ENCODE measurements at places on chromosomes 4 and X. TPM values are rescaled to one million over a fixed set of nuclear protein-coding genes. Genes with fewer than 3 reads are reported as not detected.

GRCh38 chr4:119284876-119285780 is 36.8 kb downstream of the FABP2 start:
- H3K36me3 ChIP-seq: peaks cover 1% of the 10 kb centered on the region
- H3K4me3 ChIP-seq: no peak overlapping the region
- no peak overlapping the region for H3K27ac ChIP-seq
- DNase-seq: no peak
- no peaks in the 10 kb centered on the region for H3K27me3 ChIP-seq
- no peaks in the 10 kb centered on the region for H3K4me1 ChIP-seq

DNA sequence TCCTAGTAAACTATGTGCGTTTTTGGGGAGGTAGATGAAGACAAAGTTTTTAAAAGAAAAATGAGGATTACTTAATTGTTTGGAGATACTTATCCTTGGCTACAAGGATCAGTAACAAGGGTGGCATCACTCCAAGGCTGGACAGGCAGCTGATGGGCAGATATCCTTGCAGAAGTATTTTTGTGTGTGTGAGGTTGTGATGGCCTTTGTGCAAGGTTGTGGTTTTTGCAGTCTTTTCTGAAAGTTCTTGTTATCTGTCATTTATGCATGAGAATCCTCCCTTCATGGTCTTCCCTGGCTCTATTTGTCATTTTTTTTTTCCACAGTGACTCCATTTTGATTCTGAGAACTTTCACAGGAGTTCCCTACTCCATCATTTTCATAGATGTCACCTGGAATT is 96.0 kb upstream of the C1GALT1C1 start:
- H3K36me3 ChIP-seq: no peaks in the 10 kb centered on the region
- no peak for DNase-seq
- no peak overlapping the region for H3K27ac ChIP-seq
- H3K4me3 ChIP-seq: no peak overlapping the region

GRCh38 chr4:176439611-176440010 is 119.8 kb downstream of the SPCS3 start:
- H3K4me1 ChIP-seq: no peaks in the 10 kb centered on the region
- no peak for DNase-seq
- H3K36me3 ChIP-seq: no peaks in the 10 kb centered on the region
- H3K27me3 ChIP-seq: no peaks in the 10 kb centered on the region
- no peak overlapping the region for H3K4me3 ChIP-seq
- no peak overlapping the region for H3K27ac ChIP-seq

GRCh38 chrX:445727-446126 is 59.0 kb upstream of the PPP2R3B start:
- H3K4me1 ChIP-seq: no peaks in the 10 kb centered on the region
- no peak overlapping the region for H3K27ac ChIP-seq
- peaks cover 5% of the 10 kb centered on the region for H3K27me3 ChIP-seq
- H3K4me3 ChIP-seq: no peak overlapping the region
- DNase-seq: no peak

- H3K27ac ChIP-seq: no peak overlapping the region
- no peaks in the 10 kb centered on the region for H3K36me3 ChIP-seq
- H3K4me3 ChIP-seq: no peak overlapping the region
- H3K4me1 ChIP-seq: peaks cover 2% of the 10 kb centered on the region
- DNase-seq: no peak
- H3K27me3 ChIP-seq: no peaks in the 10 kb centered on the region
Measured at GRCh38 chr4:41600243-41600912, 62.4 kb downstream of the LIMCH1 start.

DNA sequence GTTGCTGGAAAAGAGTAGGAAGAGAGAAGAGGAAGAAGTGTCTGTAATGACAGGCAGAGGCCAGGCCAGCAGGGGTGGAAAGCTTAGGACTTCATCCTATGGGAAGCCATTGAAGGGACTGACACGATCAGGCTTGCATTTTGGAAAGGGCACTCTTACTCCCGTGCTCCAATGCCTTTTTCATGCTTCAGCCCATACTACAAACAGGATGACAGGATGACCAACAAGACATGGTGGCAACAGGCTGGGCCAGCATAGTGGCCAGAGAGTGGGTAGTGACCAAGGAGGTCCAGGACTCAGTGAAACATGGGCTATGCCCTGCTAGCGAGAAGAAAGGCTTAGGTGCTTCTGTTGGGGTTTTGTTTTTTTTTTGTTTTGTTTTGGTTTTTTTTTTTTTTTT is 2.6 kb upstream of the KLF3 start:
- H3K4me3 ChIP-seq: peak overlapping the region; percentile 3
- peaks cover 4% of the 10 kb centered on the region for H3K36me3 ChIP-seq
- peaks cover 9% of the 10 kb centered on the region for H3K27me3 ChIP-seq
- H3K4me1 ChIP-seq: peaks cover 8% of the 10 kb centered on the region
- no peak overlapping the region for H3K27ac ChIP-seq

DNA sequence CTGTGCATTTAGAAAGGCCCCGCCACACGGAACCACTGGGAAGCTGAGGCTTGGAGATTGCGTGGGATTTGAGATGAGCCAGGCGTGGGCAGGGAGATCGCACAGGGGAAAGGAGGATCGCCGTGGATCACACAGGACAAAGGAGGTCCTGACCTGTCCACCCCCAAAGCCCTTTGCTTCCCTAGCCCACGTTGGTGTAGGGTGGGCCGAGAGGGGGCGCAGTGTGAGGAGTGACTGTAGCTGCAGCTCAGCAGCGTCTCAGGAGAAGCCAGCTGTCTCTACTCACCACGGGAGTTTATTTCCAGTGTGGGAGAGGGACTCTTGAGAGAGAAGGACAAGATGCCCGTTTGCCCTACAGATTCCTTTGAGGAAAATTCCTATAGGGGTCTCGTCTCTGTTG is 62.1 kb downstream of the TBL1X start:
- no peak for DNase-seq
- no peak overlapping the region for H3K4me3 ChIP-seq
- no peak overlapping the region for H3K27ac ChIP-seq
- H3K36me3 ChIP-seq: no peaks in the 10 kb centered on the region

- peaks cover 16% of the 10 kb centered on the region for H3K4me1 ChIP-seq
- H3K36me3 ChIP-seq: no peaks in the 10 kb centered on the region
- no peak for DNase-seq
- H3K27ac ChIP-seq: no peak overlapping the region
- H3K27me3 ChIP-seq: peaks cover 3% of the 10 kb centered on the region
Measured at GRCh38 chr4:118318931-118319330, 33.9 kb downstream of the PRSS12 start.

DNA sequence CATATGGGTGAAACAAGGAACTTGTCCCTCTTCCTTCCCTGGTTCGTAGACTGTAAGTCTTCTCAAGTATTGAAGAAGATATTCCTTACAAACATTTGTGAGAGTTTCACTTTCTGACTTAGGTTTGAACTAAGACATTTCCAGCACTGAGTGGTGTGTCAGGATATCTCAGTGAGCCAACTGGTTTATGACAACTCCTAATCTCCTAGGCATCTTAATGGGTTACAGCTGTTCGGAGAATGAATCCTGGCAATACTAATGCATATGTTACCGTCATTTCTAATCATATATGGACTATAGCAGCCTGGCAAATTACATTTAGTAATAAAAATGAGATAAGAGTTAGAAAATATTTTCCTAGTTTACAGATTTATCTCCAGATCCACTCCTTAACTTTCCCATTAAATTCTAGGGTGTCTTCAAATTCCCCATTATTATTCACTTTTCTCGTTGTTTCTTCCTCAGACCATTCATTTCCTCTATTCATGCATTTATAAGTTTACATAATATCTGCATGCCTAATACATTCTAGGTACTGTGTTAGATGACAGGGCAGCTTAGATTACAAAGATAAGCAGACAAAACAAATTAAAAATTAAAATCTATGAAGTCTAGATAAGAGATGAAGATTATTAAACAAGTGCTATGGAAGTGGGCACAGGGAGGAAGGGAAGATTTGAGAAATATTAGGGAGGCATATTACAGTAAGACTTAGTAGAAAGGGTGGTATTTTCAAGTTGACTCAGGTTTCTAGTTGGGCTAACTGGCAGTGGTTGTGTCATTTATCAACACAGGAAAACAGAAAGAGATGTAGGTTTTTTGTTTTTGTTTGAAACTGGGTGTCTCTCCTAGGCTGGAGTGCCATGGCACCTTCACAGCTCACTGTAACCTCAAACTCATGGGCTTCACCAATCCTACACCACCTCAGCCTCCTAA is 173.9 kb downstream of the WDFY3 start:
- H3K27me3 ChIP-seq: no peaks in the 10 kb centered on the region
- H3K4me3 ChIP-seq: no peak overlapping the region
- H3K27ac ChIP-seq: peak overlapping the region; percentile 52
- no peaks in the 10 kb centered on the region for H3K36me3 ChIP-seq
- DNase-seq: no peak
- peaks cover 12% of the 10 kb centered on the region for H3K4me1 ChIP-seq

GRCh38 chrX:10828640-10829039 is 208.3 kb upstream of the MID1 start:
- DNase-seq: no peak
- peaks cover 6% of the 10 kb centered on the region for H3K4me1 ChIP-seq
- H3K27ac ChIP-seq: no peak overlapping the region
- H3K4me3 ChIP-seq: no peak overlapping the region
- H3K36me3 ChIP-seq: no peaks in the 10 kb centered on the region

- H3K27me3 ChIP-seq: peaks cover 2% of the 10 kb centered on the region
- peak; percentile 23 for DNase-seq
- no peaks in the 10 kb centered on the region for H3K4me1 ChIP-seq
- H3K36me3 ChIP-seq: no peaks in the 10 kb centered on the region
- H3K4me3 ChIP-seq: no peak overlapping the region
- H3K27ac ChIP-seq: no peak overlapping the region
Measured at GRCh38 chrX:8783097-8783713, 18.0 kb downstream of the FAM9A start.

SPIN4 gene
- 5.5 TPM for total RNA-seq
